Activated T-cell treated with anti-CD3 and anti-CD28 coated beads, Interleukin-2, amount 50 U/mL, for 4 hours (primary cell): ENCODE measurements at places on chromosomes 2 and 18. TPM values are rescaled to one million over a fixed set of nuclear protein-coding genes. Genes with fewer than 3 reads are reported as not detected.
A peak's percentile ranks its signal among the peaks of the same experiment; 100 is the strongest.

- DNase-seq = no peak
Observed at GRCh38 chr2:62595474-62595873, 89.5 kb upstream of the TMEM17 start.

- DNase-seq = no peak
Observed at GRCh38 chr18:6155707-6156106, 259.0 kb downstream of the L3MBTL4 start.

GRCh38 chr18:11840493-11840892, 10.7 kb upstream of the CHMP1B start:
- no peak for DNase-seq

GRCh38 chr2:10982931-10983701, 71.4 kb downstream of the KCNF1 start:
- no peak for DNase-seq

- DNase-seq = no peak
Observed at GRCh38 chr2:33322612-33323011, 153.8 kb upstream of the RASGRP3 start.

GRCh38 chr18:7290077-7290476, 59.2 kb downstream of the LRRC30 start:
- no peak for DNase-seq

DNA sequence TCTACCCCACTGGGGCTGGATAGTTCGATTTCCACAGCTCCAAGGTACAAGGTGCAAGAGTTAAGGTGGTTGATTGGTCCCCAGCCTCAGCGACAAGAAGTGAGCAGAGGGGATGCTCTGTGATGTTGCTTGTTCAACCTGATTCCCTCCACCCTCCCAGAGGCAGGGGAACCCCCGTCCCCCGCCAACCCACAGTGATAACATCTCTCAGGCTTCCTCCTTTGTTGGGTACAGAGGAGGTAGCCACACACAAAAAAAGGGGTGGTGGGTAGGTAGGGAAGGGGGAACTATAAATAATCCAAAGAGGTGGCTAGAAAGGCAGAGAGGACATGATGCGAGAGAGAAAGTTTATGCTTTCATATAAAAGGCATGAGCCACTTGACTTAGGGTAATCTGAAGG, 192.9 kb upstream of the POU3F3 start:
- DNase-seq = no peak

DNA sequence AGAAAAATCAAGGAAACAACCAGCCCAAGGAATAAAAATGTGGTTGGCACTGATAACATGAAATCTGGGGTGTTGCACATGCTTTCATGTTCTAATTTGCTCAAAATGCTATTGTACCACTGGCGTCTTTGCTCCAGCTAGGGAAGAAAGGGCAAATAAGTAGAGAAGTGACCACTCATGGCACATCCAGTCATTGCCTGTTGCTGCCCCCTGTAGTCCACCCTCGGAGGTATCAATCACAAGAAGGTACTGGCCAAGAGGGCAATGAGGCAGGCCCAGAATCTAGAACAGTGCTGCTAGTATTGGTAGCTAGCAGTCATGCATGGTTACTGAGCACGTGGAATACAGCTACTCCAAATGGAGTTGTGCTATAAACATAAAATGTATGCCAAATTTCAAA, 213.4 kb downstream of the CDCA7 start:
- DNase-seq = no peak

- DNase-seq = peak; percentile 2
Observed at GRCh38 chr2:72146347-72147302, 1.0 kb downstream of the CYP26B1 start.

- no peak for DNase-seq
Observed at GRCh38 chr2:240111253-240111652, 24.9 kb downstream of the COPS9 start.

DNA sequence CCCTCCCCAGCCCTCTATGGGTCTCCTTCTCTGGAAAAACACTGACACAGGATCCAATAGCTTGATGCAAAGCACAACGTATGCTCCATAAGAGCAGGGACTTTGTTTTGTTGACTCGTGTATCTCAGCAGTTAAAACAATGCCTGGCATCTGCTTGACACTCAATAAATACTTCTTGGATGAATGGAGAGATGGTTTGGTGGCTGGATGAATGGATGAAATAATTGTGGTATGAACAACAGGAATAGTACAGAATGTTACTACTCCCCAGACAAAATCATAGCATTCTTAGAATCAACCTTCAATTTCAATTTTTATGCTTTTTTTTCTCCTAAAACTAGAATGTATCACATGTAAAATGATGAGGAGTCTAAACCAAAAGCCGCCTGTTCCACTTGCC, 57.4 kb downstream of the KCNE4 start:
- DNase-seq = no peak

DNA sequence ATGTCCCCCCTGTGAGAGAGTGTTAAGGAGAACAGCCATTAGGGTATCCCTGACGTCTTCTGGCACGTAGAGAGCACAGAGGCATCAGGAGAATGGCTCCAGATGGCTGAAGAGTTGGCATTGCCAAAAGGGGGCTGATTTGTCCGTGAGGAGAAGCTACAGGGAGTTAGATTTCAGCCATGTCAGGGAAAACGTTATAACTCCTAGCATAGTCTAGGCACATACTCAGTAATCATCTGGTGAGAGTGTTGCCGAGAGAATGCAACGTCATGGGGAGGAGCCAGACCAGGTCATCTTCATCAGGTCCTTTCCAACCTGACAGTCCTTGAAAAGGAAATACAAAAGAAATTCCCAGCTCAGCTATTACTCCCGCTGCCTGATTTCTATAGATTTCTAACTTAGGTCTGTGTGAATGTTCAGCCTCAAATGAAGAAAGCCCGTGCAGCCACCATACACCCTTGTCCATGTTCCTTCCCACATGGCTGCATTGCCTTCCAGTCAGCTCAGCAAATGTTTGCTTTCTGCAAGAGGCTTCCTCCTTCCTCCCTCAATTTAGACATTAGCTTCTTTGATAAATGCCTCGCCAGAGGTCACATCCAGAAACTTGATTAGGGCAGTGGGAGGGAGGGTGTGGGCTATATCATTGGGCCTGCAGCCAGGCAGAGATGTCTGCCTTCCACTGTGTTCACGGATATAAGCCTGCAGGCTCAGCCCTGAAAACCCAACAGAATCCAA, 93.0 kb downstream of the STPG4 start:
- no peak for DNase-seq

- DNase-seq = no peak
Observed at GRCh38 chr18:23529604-23530003, 26.3 kb downstream of the RMC1 start.

DNA sequence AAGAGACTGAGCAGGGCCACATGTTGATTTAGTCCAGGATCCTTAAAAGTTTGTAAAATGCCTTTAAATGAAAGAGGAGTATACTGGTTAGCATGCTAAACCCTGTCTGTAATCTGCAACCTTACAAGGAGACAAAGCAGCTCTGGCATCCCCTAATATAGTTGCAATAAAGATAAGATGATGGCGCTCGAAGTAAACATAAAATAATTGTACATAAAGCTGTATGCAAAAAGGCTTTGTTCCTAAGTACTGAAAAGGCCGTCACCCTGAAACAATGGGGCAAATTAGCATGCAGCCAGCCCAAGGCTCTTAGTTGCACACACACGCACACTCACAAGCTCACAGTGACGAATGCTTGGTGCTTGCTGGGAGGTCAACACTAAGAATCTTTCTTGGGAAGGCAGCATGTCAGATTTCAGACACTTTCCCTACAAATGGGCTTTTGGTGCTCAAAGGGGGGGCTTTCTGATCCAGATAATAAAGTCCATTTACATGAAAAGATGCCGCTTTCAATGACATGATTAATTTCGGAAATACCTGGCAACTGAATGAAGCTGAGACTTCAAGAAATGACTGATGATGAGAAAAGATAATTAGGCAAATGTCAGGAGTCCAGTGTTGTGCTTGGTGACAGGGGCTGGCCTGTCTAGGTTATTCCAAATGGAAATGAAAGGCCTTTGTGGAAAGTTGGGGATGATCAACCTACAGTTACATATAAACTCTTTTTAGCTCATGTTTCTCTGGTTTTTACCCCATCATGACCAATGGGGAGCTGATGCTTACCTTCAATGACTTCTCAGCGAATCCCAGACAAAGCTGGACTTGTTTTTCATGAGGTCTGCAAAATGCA, 370.3 kb downstream of the MEIS1 start:
- DNase-seq = no peak

GRCh38 chr2:235879116-235879515, 289.1 kb downstream of the GBX2 start:
- DNase-seq = no peak

DNA sequence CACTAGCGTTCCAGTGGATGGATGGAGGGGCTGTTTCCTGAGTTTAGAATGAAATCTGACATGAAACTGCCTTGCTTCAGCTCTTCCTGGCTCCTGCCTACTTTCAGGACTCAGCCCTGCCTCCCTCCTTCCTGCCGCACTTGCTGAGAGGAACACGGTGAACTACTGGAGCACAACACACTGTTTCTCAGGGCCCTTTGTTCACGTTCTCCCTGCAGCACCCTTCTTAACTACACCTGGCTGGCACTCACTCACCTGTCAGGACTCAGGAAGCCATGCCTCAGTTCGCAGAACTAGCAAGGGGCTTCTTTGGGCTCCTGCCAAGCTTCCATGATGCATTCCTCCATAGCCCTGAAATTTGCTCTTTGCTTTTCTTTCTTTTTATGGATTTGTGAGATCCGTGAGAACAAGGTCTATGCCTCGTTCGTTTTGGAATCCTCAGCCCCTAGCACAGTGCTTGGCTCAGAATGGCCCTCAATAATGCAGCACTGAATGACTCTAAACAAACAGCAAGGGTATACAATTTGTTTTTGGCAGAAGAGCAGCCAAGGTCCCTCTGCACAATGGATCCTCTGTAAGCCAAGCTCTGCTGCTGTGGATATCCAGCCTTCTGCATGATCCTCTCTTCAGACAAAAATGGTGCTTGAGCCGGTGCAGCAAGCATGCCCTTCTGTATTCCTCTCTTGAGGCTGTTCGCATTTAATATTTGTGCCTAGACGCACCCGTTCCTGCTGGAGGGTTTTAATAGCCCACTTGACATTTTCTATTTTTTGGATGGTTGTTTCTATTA, 357.0 kb downstream of the TSN start:
- no peak for DNase-seq

Gene CHST9
- not detected for total RNA-seq

Gene SPATA3
- total RNA-seq = not detected

Gene SOWAHC
- total RNA-seq = 0.46 TPM

Gene SFXN5
- 5.3 TPM for total RNA-seq

Gene EMILIN1
- 0.76 TPM for total RNA-seq

Gene TANC1
- total RNA-seq = 0.40 TPM
